ENCODE measurements at places on chromosomes 3 and 15. TPM values are rescaled to one million over a fixed set of nuclear protein-coding genes. Genes with fewer than 3 reads are reported as not detected.

The NR2E3 gene
- total RNA-seq = 0.70 TPM

The CCR2 gene
- total RNA-seq = 0.91 TPM

The TLR9 gene
- total RNA-seq = 0.32 TPM

The CGNL1 gene
- total RNA-seq = 11.2 TPM

The DUOX2 gene
- total RNA-seq = 0.08 TPM

The STRIT1 gene
- not detected for total RNA-seq

The TM2D3 gene
- total RNA-seq = 56.3 TPM

The TMEM40 gene
- 5.6 TPM for total RNA-seq

The FAM3D gene
- total RNA-seq = not detected

The KBTBD12 gene
- 29.4 TPM for total RNA-seq

The MAP1A gene
- 24.4 TPM for total RNA-seq

The SLC24A5 gene
- not detected for total RNA-seq

The RARB gene
- 19.4 TPM for total RNA-seq

The PCSK6 gene
- 34.7 TPM for total RNA-seq

The TMCO5A gene
- total RNA-seq = not detected

The GOLGA6B gene
- total RNA-seq = not detected

The ONECUT1 gene
- total RNA-seq = not detected

The ACTC1 gene
- 12,822 TPM for total RNA-seq

The CHD2 gene
- total RNA-seq = 43.5 TPM

The MAGI1 gene
- total RNA-seq = 34.1 TPM

DNA sequence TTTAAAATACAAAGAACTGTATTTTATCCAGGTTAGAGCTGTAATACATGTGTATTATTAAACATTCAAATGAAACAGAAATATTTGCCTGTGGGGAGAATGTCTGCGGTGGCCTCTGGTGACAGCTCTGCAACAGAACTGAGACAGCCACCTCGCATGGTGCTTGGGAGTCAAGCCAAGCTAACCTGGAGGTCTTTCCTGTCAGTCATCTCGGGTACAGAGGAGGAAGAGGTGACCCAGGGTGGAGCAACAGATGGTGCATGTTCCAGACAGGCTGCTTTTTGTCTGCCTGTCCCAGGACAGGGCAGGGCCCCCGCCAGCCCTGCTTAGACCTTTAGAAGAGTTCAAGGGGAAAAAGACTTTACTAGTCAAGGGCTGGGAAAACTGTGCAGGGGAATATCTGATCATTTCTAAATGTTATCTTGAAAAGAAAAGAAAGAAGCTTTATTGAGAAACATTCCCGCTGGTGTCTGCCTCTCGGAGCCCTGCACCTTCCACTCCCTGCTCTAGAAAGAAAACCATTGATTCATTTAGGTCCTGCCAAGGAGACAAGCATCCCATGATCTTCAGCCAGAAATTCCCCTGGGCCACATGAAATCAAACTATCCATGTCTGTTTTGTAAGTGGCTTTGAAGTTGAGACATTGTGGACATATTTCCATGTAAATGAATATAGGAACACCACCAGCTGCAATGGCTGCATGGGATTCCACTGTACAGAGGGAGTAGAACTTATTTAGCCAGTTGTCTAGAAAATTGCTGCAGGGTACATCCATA is 5.5 kb upstream of the NR2E3 start:
- DNase-seq = no peak

GRCh38 chr3:33717616-33717865 is 513 bp downstream of the CLASP2 start:
- peak; percentile 79 for DNase-seq

DNA sequence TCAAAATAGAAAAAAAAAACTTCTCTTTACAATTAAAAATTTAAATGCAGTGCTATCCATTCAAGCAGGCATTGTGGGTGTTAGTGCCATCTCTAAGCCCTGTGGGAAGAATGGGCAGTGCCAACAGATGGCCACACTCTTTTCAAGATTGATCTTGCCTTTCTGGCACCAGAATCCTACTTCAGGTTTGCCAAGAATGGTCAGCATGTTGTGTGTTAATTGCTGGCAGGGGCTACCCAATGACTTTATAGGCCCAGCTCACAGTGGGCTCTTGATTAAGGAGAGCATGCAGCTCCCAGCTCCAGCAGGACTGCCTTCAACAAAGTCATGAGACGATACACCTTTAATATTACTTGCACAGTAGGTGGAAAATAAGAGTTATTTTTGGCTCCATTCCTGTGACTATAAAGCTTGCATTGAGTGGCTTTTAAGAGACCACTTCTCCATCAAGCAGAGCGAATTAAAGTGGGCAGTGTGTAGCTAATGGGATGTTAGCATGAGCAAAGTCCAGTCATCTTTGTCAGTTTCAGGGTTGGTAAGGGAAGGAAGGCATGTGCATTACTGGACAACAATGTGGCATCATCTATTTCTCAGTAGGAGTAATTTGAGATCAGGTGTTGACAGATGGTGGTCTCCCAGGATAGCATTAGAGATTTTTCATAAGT is 476.8 kb downstream of the C3orf38 start:
- no peak for DNase-seq

- DNase-seq = no peak
These were observed 10.5 kb downstream of the NR2C2 start for GRCh38 chr3:14957925-14958324.

DNA sequence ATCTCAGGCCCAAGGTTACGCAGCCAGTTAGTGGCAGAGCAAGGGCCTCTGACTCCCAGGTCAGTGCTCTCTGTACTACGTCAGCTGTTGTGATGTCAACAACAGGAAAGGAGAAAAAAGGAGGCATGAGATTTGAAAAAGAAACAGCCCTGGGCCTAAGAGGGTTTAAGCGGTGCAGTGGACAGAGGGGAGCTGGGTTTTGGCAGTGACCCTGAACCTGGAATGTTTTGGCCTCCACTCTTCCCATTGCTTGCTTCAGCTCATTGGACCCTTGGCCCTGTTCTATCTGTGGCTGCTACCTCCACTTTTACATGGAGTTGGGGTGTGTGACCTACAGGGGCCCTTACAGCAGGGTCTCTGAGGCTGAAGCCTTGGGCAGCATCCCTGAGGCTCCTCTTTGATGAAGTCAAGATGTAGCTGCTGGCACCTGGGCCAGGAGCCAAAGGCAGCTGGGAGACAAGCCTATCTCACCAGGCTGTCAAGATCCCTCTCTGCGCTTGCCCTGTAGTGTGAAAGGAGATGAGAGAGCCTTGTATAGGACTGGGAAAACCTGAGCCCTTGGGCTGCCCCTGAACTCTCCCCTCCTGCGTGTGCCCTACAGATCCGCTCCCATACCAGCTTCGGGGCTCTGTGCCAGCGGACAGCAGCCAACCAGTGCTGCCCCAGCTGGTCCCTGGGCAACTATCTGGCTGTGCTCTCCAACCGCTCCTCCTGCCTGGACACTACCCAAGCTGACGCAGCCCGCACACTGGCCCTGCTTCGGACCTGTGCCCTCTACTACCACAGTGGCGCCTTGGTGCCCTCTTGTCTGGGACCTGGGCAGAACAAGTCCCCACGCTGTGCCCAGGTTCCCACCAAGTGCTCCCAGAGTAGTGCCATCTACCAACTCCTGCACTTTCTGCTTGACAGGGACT is 8.7 kb downstream of the DISP2 start:
- peak; percentile 93 for DNase-seq

- no peak for DNase-seq
These were observed 191.7 kb upstream of the TPM1 start for GRCh38 chr15:62850791-62851291.

GRCh38 chr3:16304061-16305010 is 39.3 kb downstream of the OXNAD1 start:
- DNase-seq = no peak

- DNase-seq = no peak
These were observed 121.0 kb upstream of the NUDT16 start for GRCh38 chr3:131260525-131260924.

DNA sequence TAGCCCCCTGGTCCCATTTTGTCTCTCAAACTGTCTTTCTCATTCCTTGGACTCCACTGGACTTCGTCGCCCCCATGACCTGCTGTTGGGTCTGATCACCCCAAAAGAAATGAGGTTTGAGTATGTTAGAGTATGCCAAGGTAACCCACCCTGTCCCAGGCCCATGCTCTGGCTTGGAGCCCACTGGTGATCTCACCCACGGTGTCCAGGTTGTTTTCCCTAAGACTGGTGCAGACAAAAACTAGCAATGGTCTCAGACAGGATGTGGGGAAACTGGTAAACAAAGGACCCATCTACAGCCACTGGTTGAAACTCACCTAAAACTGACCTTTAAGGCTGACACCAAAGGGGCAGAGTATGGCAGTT is 38.9 kb downstream of the EFCAB12 start:
- no peak for DNase-seq

GRCh38 chr3:72312339-72312738 is 527.4 kb upstream of the PROK2 start:
- no peak for DNase-seq

DNA sequence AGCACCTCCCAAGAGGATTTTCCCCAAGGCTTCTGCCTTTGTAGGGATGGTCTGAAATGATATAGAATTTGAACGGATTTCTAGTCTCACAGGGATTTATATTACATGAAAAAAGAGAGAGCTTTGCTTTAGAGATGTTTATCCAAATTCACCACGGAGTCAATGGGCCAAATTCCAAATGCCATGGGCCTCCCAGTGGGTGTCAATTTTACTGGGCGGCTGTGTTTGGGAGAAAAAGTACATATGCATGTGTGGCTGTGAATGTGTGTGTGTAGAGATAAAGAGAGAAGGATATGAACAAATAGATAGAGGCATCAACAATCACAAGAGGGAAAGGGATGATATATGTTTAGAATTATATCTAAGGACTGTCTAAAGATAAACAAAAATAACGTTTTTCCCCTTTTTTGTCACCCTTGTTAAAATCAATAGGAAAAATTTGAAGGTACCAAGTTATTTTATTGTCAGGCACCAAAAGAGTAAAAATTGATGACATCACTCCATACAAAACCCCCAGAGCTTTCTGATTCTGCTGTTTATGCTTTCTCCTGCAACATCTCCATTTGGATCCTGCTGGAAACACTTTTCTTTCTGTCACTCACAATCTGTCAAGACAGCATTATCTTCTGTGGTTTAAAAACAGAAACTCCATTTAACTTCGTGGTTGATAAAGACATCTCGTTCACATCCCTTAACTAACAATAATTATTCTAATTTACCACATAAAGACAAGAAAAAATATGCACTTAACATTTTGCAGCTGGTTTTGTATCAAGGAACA is 160.7 kb downstream of the FHIT start:
- no peak for DNase-seq

DNA sequence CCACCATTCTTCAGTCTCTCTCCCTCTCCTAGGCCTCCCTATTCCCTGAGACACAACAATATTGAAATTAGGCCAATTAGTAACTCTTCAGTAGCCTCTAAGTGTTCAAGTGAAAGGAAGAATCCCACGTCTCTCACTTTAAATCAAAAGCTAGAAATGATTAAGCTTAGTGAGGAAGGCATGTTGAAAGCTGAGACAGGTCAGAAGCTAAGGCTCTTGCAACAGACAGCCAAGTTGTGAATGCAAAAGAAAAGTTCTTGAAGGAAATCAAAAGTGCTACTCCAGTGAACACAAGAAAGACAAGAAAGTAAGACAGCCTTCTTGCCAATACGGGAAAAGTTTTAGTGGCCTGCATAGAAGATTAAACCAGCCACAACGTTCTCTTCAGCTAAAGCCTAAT is 41.3 kb downstream of the PPM1L start:
- DNase-seq = no peak

DNA sequence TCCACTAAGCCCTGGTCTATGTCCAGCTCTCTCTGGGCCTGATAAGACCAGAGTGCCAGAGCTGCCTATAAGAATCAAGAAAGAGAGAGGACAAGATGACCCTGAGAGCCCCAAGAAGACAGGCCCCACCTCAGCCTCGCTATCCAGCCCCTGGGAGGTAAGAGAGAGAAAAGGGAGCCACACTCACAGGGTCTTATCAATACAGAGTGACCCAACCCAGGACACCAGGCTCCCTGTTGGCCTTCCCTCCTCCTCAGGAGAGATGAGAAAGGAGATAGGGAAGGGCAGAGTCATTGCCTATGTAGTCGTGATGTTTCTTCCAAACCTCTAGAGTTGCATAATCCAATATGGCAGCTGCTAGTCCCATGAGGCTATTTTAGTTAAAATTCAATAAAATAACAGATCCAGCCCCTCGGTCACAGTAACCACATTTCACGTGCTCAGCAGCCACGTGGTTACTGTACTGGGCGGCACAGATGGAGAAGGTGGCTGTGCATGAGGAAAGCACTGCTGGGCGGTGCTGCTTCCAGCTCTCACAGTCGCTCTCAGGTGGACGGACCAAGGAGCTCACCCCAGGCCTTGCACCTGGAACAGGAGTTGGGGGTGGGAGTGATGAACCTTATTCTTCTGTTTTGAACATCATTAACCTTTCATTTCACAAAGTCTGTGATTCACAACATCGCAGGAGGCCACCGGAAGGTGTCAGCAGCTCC is 525.8 kb downstream of the SHQ1 start:
- no peak for DNase-seq

DNA sequence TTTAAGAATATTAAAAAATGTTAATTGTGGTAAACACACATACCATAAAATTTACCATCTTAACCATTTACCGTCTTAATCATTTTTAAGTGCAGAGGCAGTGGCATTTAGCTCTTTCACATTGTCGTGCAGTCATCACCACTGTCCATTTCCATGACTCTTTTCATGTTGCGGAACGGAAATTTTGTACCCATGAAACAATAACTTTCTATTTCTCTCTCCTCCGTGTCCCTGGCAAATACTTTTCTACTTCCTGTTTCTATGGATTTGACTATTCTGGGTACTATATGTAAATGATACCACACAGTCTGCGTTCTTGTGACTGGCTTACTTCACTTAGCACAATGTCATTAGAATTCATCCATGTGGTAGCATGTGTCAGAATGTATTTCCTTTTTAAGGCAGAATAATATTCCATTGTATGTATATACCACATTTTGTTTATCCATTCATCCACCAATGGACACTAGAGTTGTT is 27.9 kb downstream of the AKAP13 start:
- DNase-seq = no peak

DNA sequence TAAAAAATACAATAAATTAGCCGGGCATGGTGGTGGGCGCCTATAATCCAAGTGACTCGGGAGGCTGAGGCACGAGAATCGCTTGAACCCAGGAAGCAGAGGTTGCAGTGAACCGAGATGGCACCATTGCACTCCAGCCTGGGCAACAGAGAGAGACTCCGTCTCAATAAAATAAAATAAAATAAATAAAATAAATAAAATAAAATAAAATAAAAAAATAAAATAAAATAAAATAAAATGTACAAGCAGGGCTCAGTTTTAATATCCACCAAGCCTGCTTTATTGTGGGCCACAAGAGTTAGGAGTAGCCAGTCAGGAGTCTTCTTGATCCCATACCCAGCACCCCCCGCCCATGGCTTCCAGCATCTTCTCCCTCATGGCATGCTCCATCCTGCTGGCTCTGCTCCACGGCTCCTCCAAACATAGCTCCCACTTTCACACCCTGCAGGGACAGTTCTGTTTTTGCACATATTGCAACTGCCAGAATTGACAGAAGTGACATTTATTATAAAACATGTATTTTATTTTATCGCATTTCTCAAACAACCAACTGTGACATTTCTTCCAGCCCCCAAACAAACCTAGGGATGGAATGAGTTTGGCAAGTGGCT is 42.6 kb upstream of the RGMA start:
- DNase-seq = no peak

GRCh38 chr3:45537616-45537969 is 57.0 kb upstream of the LIMD1 start:
- DNase-seq = no peak

- DNase-seq = no peak
These were observed 55.4 kb upstream of the LRRFIP2 start for GRCh38 chr3:37229740-37230139.

GRCh38 chr15:67372543-67372942 is 118.0 kb downstream of the IQCH start:
- no peak for DNase-seq

- DNase-seq = no peak
These were observed 57.9 kb downstream of the TNIK start for GRCh38 chr3:171402281-171402680.
